ENCODE measurements at places on chromosomes 6 and 20. TPM values are rescaled to one million over a fixed set of nuclear protein-coding genes. Genes with fewer than 3 reads are reported as not detected.

GRCh38 chr6:48177786-48178185 lies 66.8 kb upstream of the PTCHD4 start:
- DNase-seq = no peak

- no peak for DNase-seq
Measured at GRCh38 chr6:22251348-22251747, 45.5 kb downstream of the PRL start.

KCNK5 gene
- total RNA-seq = 62.4 TPM

GRCh38 chr6:169215201-169215681 lies 38.4 kb downstream of the THBS2 start:
- no peak for DNase-seq

DNA sequence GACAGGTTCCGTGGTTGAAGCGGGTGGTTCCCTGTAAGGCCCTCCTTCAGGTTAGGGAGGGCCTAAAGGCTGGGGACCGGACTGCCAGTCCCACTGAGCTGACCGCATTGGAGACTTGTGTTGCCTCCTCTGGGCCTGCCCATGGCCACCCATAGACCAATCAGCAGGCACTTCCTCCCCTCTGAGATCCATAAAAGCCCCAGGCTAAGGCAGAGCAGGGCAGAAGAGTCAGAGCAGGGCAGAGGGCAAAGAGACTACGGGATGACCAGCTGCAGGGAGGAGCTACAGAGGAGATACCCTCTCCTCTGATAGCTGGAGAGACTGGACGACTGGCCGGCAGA lies 537.4 kb downstream of the TENT5A start:
- DNase-seq = no peak

- DNase-seq = no peak
Measured at GRCh38 chr6:32578962-32579361, 10.7 kb downstream of the HLA-DRB1 start.

CNR1 gene
- total RNA-seq = 0.31 TPM

Measured in Calu3 (cell line).